ENCODE measurements at places on chromosomes 6 and 20.

DNA sequence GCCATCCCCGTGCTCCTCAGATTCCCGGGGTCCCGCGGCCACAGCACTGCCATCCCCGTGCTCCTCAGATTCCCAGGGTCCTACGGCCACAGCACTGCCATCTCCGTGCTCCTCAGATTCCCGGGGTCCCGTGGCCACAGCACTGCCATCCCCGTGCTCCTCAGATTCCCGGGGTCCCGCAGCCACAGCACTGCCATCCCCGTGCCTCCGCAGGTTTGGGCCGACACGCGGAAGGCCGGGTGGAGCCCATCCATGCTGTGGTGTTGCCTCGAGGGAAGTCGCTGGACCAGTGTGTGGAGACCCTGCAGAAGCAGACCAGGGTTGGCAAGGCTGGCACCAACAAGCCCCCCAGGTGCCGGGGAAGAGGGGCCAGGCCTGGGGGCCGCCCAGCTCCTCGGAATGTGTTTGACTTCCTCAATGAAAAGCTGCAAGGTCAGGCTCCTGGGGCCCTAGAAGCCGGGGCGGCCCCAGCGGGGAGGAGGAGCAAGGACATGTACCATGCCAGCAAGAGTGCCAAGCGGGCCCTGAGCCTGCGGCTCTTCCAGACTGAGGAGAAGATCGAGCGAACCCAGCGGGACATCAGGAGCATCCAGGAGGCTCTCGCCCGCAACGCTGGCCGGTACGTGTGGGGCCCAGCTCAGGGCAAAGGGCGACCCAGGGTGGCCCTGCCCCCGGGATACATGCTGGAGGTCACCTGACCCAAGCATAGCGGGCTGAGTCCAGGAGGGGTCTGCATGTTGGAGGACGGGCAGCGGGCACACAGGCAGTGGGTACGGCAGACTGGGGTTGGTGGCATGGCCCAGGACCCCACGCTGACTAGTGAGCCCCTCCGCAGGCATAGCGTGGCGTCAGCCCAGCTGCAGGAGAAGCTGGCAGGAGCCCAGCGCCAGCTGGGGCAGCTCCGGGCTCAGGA is 1.3 kb upstream of the LIME1 start:
- no peak for DNase-seq

DNA sequence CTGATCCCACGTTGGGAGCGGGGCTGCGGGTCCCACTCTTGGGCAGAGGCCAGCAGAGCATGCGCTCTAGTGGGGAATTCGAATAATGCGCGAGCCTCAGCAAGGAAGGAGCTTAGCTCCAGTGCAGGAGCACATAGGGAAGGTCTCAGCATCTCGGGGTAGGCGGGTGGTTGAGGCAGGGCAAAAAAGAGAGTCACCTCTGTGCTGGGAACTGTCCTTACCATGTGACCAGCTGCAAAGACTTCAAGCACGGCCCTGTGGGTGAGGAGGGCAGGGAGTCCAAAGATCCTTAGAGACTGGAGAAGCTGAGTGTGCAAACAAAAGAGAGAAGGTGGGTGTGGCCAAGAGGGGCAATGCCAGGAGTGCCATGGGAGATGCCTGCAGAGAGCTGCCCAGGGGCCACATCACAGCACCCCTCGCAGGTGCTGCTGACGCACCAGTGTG is 79.2 kb upstream of the CD93 start:
- no peak for DNase-seq

GRCh38 chr6:138537106-138537505 is 37.8 kb upstream of the NHSL1 start:
- DNase-seq = no peak

- no peak for DNase-seq
Observed at GRCh38 chr6:47859175-47859574, 77.3 kb downstream of the OPN5 start.

- no peak for DNase-seq
Observed at GRCh38 chr6:131398176-131398575, 174.8 kb upstream of the ARG1 start.

DNA sequence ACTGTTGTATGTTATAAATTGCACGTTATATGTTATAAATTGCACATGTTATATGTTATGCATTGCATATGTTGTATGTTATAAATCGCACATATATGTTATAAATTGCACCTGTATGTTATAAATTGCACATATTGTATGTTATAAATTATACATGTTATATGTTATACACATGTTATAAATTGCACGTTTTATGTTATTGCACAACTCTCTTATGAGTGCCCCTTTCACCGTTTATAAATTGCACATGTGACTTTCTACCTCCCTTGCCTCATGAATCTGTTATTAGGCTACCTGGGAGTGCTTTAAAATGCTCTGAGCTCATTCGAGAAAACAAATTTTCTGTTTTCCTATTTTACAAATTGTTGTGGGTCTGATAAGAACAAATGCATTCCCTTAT is 84.1 kb downstream of the RNF182 start:
- DNase-seq = no peak

DNA sequence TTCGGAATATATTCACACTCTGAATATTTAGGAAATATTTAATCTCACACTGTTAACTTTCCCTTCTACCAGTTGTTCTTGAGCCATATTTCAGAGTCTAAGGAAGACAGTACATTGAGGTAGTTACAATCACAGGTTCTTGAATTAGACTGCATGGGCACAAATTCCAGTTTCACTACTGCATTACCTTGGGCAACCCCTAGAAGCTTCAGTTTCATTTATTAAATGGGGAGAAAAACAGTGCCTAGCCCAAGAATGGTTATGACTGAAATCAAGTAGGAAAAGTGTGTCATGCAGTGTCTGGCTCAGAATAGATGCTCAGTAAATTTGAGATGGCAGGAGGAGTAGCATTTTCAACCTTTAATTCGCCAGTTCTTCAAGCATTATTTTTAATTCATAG is 124.5 kb upstream of the SAMD5 start:
- no peak for DNase-seq

GRCh38 chr6:136647363-136647852 is 97.2 kb upstream of the MAP7 start:
- no peak for DNase-seq

- no peak for DNase-seq
Observed at GRCh38 chr6:12262236-12263061, 27.7 kb upstream of the EDN1 start.

GRCh38 chr6:102732898-102733297 is 1339.4 kb downstream of the GRIK2 start:
- no peak for DNase-seq

DNA sequence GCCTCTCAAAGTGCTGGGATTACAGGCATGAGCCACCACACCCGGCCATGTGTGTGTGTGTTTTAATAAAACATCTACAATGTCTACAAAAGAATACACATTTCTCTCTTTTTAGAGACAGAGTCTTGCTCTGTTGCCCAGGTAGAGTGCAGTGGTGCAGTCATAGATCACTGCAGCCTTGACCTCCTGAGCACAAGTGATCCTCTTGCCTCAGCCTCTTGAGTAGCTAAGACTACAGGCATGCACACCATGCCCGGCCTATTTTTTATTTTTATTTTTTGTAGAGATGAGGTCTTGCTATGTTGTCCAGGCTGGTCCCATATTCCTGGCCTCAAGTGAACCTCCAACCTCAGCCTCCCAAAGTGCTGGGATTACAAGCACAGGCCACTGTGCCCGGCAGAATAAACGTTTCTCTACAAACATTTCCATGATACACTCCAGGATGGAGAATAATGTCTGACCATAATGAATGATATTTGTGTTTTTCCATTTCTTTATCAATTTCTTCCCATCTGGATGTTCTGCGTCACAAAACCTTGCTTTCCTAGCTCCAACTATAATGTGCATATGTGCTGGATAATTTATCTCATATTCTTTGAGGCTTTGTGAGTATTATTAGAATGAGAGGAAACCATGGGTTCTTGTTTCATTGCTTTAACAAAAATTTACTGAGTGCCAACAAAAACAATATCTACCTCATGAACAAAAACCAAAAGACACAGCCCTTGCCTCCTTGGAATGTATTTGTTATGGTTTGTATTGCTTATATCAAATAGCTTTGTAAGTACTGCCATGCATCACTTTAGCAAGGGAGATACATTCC is 28.6 kb upstream of the CCN2 start:
- DNase-seq = no peak

- no peak for DNase-seq
Observed at GRCh38 chr6:54516321-54516720, 208.1 kb downstream of the TINAG start.

DNA sequence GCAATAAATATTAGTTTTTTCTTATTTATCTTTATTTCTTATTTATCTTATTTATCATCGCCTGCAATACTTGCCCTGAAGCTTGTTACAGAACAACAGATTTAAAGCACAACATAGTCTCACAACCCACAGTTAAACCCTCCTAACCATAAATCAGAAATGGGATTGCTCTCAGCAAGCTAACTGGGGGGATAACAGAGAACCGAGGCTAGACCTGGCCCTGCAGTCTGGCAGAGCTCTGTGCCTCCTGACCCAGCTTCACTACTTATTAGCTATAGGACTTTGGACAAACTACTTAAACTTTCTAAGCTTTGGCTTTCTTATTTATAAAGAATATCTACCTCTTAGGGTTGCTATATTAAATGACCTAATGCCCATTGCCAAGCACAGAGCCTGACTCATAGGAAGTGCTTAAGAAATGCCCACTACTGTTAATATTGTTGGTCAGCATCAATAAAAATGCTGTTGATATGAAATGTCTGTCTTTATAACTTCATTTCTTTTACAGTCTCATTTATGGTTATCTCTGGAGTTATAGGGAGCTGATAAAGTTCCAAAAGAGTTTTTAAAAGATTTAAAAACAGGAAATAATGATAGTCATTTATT is 87.9 kb upstream of the BEND6 start:
- DNase-seq = no peak

- no peak for DNase-seq
Observed at GRCh38 chr20:9276966-9277468, 208.1 kb downstream of the PLCB4 start.

DNA sequence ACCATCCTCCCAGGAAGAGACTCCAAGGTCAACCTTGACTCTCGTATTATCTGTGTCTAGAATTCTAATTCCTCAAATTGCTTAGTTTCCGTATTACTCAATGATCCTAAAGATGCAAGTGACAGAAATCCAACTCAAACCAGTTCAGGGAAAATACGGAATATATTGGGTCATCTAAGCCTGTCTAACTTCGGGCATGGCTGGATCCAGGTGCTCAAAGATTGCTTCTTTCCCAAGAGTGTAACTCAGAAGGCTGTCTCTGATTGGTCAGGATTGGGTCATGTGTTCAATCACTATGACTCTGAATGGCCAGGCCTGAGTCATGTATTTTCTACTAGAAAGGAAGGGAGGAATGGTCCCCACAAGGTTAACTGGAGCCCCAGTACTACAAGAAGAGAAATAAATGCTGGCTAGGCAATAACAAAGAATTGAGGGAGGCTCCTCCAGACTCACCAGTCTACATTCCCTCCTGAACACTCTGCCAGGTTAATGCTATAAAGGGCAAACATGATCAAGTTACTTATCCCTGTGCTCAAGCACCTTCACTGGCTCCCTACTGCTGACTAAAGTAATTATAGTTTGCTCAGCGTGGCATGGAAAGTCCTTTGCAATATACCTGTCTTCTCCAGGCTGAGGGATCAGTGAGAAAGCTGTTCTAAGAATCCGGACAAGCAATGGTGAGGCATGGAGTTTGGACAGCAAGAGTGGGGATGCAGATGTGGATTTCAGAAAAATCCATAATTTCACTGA is 15.4 kb upstream of the PREX1 start:
- DNase-seq = no peak

DNA sequence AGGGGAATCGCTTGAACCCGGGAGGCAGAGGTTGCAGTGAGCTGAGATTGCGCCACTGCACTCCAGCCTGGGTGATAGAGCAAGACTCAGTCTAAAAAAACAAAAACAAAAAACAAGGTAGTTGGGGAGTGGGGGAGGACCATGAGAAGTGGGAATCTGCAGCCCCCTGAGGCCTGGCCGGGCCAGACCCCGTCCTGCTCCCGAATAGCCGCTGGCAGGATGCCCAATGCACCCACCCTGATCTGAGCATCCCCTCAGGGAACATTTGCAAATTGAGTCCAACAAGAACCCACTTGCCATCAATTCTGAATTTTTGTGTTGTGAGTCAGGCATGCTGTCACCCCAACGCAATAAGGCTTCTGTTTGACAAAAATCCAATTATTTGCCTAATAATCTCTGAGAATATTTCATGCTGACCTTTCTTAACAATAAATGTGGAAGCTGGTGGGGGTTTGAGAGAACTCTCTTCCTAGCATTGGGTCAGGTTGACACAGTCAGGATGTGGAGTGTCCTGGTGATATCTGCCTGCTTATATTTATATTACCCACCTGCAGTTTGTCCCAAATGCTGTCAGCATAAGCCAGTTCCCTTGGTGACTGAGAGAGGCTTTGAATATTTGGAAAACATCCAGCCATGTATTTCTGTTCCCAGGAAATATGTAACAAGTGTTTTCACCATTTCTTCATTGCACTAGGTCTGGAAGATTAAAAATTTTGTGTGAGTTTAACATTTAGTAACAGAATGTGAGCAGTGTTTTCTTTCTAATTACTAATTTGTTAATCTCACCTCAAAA is 28.4 kb upstream of the FRMD1 start:
- peak; percentile 50 for DNase-seq

DNA sequence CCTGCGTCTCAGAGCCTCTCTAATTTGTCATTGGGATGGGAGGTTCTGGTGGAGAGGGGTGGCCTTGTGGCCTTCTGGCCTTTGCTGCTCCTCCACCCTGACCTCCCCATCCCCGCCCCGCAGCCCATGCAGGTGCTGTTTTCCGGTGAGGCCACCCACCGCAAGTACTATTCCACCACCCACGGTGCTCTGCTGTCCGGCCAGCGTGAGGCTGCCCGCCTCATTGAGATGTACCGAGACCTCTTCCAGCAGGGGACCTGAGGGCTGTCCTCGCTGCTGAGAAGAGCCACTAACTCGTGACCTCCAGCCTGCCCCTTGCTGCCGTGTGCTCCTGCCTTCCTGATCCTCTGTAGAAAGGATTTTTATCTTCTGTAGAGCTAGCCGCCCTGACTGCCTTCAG is 171.8 kb upstream of the RNF24 start:
- no peak for DNase-seq

GRCh38 chr6:2937627-2938003 is 33.8 kb downstream of the SERPINB6 start:
- DNase-seq = no peak

DNA sequence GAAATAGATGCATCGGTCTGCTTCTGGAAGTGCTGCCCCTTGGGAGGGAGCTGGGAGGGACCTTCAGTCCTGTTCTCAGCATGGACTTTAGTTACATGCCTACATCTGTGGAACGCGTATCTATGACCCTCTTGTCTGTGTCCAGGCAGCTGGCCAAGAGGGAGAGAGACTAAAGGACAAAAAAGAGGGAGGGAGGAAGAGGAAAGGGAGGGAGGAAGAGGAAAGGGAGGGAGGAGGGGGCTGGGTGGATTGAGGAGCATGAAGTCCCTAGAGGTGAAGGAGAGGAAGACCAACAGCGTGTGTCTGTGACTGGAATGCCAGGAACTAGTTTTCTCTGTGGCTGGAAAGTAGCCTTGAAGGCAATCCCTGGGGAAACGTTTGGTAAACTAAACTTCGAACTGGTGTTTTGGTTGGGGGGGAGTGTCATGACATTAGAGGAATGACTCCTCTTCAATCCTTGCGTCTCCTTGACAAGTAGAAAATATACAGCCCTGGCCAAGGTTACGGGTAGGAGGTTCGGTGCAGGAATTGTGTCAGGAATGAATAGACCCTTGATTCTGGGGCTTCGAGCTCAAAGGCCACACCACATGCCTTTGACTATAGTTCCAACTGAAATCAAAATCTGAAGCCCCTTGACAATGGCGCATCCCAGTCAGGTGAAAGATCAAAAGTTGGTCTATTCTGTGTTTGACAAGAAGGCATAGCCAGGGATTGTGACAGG is 52.0 kb upstream of the PLEKHG1 start:
- DNase-seq = peak; percentile 16

- no peak for DNase-seq
Observed at GRCh38 chr6:167129562-167129961, 6.7 kb downstream of the CCR6 start.

All from NCI-H2029 (cell line).